Astrocyte of the cerebellum (primary cell): ENCODE measurements at places on chromosomes 5 and 9.

- peak; percentile 35 for DNase-seq
Observed at GRCh38 chr5:167208911-167209310, 1082.5 kb upstream of the WWC1 start.

- DNase-seq = no peak
Observed at GRCh38 chr9:96126321-96126881, 175.6 kb downstream of the HSD17B3 start.

GRCh38 chr5:136909906-136910305 lies 544.6 kb upstream of the TRPC7 start:
- no peak for DNase-seq

- peak; percentile 86 for DNase-seq
Observed at GRCh38 chr5:154197801-154198491, 7.4 kb downstream of the GALNT10 start.

GRCh38 chr5:121027636-121028035 lies 563.5 kb downstream of the PRR16 start:
- DNase-seq = no peak

DNA sequence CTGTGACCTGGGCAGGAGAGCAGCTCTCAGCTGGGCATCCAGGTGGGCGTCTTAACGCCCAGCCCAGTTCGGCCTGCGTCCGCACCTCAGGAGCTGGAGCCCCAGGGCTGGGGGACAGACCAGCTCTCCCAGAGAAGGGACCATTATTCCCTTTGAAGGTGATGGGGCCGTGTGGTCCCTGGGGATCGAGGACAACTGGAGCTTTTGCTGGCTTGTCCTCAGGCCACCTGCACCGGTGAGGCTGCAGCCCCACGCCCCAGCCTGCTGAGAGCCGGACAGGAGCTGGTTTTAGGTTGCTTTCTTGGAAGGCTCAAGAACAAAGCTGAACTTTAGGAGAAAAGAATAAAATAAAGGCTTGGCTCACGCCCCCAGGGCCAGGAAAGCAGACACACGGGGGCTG lies 40.9 kb downstream of the NACC2 start:
- no peak for DNase-seq

- peak; percentile 92 for DNase-seq
Observed at GRCh38 chr5:120454094-120454798, 9.9 kb upstream of the PRR16 start.

- DNase-seq = no peak
Observed at GRCh38 chr9:99172124-99173091, 49.3 kb downstream of the ALG2 start.

GRCh38 chr9:4096121-4096520 lies 203.7 kb downstream of the GLIS3 start:
- no peak for DNase-seq

- DNase-seq = no peak
Observed at GRCh38 chr5:21806943-21807342, 1046.2 kb downstream of the CDH12 start.

DNA sequence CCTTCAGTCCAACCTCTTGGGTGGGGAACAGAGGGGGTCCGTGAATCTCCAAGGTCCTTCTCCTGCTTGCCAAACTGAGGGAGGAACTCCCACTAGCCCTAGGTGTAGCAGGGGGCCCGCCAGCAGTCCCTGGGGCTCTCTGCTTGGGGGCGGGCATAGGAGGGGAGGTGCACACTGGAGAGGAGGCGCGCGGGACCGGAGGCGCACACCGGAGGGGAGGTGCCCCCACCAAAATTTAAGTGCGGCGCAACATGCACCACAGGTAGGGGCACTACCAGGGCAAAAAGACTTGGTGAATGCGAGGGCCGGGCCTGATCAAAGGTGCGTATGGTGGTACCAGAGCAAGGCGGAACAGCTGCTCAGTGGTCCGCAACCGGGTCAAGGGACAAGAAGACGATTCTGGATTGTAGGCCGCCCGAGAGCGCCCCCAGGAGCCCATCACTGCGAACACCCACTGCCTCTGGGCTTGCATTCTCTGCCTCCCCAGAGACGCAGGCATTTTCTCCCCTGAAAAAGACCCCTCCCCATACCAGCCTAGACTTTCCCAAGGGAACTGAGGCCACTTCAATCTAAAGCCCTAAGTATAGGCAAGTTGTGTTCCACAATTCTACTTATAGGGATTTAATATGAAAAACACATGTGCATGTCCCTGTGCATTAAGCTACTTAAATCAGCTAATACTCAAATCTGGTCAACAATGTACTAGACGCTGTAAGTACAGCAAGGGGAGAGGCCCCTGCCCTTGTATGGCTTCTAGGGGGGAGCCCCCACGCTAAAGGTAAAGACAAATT lies 50.6 kb downstream of the TGFBI start:
- no peak for DNase-seq

DNA sequence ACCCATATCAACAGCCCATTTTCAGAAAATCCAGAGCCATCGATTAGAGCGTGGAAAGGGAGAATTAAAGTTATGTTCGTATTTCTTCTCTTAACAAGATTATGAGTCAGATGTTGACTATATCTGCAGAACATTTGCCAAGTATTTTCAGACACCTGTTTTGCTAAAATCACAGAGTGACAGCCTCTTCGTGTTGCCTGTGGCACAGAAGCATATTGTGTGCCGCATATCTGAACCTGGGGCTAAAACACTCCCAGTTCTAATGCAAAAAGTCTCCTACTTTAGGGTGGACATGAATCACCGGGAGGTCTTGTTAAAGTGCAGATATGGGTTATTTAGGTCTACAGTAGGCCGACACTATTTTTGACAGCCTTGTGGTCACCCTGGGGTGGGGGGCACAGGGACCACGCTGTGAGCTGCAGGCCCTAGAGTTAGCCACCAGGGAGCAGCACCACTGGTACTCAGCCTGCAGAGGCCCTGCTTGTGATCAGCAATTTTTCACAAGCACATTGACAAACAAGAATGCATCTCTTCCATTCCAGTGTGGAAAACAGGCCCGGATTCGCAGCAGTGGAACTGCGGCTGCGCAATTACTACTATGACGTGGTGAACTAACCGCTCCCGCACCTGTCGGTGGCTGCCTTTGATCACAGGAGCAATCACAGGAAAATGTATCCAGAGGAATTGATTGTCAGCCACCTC lies 93.5 kb downstream of the SYK start:
- DNase-seq = no peak

DNA sequence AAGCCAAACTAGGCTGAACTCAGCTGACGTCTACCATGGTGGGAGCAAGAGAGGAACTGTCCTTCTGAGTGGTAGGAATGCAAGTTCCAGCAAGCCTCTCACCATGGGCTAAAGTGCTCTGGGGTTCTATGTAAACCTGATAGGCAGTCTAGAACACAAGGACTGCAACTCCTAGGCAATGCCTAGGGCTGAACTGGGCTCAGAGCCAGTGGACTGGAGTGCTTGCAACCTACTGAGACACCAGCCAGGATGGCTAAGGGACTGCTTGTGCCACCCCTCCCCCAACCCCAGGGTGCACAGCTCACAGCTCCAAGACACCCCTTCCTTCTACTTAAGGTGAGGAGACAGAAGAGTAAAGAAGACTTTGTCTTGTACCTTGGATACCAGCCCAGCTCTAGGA lies 12.1 kb upstream of the RCL1 start:
- DNase-seq = no peak

- DNase-seq = peak; percentile 29
Observed at GRCh38 chr5:78399116-78399515, 38.7 kb downstream of the SCAMP1 start.

GRCh38 chr5:65133477-65134110 lies 348.1 kb downstream of the ADAMTS6 start:
- no peak for DNase-seq

DNA sequence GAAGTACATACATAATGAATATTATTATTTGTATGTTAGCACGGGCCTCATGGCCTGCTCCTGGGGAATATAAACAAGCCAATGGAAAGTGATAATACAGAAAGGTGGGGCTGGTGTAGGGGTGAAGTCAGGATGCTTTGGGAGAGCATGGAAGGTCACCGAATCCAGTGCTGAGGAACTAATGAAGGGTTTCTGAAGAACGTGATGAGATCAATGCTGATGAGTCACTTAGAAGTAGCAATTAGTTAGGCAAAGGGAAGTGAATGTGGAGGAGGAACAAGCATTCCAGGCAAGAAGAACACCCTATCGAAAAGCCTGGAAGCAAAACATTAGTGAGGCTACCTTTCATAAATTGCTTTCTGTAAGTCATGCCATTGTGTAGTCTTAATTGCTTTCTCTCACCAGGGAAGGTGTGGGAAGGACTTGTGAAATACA lies 2.1 kb downstream of the ANXA1 start:
- no peak for DNase-seq

GRCh38 chr9:99054581-99054980 lies 50.3 kb upstream of the TGFBR1 start:
- DNase-seq = peak; percentile 38

GRCh38 chr5:149614034-149614907 lies 33.0 kb downstream of the ARHGEF37 start:
- no peak for DNase-seq

DNA sequence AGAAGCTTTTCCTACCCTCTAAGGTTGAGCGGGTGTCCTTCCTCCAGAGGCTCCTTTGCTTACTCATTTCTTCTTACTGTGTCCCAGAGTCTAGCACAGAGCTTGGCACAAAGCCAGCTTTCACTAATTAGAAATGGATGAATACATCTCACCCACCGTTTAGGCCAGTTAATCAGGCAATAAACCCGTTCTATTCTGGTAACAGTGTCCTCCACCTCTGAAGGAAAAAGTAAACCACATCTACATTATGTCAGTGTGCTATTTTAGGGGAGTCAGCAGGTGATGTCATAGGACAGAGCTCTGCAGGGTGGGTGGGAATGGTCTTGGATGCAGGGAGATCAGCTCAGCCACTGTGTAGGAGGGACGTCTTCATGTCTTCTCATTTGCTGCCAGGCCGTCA lies 109.2 kb downstream of the OSTF1 start:
- DNase-seq = peak; percentile 11

- no peak for DNase-seq
Observed at GRCh38 chr9:90000925-90001324, 396.1 kb downstream of the GADD45G start.

- no peak for DNase-seq
Observed at GRCh38 chr5:125634216-125634835, 788.9 kb upstream of the GRAMD2B start.

- peak; percentile 23 for DNase-seq
Observed at GRCh38 chr5:140038373-140038957, 4.6 kb downstream of the NRG2 start.

DNA sequence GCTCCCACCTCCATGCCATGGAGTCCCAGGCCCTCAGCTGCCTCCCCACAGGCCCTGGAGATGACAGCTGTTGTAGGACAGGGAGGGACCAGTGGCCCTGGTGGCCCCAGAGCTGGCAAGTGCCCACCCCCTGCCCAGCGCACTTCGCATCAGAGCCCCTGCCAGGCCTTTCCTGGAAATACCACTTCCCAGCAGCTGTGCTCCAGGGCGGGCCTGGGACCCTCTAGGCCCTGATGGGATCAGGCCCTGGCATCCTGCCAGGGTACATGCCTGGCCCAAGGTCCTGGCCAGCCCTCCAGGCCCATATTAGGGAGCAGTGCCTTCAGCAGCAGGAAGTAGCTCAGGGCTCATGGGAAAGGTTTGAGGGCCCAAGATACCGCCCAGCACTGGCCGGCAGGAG lies 2.5 kb downstream of the KCNT1 start:
- no peak for DNase-seq

GRCh38 chr5:179668391-179668790 lies 12.4 kb downstream of the CBY3 start:
- peak; percentile 29 for DNase-seq

- no peak for DNase-seq
Observed at GRCh38 chr9:130053504-130054324, at the start of gene GPR107. TSS of gene GPR107 (plus strand) at chr9:130053906. CDS start at chr9:130053933, 27 bp downstream.

DNA sequence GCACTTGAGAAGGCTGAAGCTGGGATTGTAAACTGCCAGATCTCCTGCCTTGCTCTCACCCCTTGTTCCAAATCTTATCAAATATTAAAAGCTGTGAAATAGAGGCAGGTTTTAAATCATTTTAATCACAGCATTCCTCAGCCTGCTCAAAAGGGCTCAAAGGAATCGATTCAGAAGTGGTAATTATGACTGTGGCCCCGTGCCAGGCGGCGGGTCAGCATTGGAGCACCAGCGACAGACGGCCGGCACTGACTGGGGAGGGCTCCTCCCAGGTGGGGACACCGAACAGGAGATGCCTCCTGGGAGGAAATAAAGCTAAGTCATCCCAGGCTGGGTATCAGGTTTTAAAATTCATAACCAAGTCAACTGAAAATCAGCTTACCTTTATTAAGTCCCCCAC lies 66.7 kb downstream of the KCNIP1 start:
- DNase-seq = no peak

DNA sequence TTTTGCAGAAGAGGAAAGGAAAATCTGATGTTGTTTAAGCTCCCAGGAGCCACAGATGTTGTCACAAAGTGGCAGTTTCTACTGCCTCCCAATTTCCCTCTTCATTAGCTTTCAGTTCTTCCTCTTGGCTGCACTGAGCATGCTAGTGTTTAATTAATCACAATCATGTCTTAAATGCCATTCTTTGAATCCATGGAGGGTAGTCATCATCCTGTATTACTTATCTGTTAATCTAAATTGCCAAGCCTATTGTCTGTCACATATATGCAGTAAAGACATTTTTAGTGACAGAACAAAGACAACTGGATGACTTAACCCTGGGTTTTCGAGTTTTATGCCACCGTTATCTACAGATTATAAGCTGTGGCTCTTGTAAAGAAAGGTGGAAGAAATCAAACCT lies 14.7 kb downstream of the KLHL9 start:
- DNase-seq = no peak

DNA sequence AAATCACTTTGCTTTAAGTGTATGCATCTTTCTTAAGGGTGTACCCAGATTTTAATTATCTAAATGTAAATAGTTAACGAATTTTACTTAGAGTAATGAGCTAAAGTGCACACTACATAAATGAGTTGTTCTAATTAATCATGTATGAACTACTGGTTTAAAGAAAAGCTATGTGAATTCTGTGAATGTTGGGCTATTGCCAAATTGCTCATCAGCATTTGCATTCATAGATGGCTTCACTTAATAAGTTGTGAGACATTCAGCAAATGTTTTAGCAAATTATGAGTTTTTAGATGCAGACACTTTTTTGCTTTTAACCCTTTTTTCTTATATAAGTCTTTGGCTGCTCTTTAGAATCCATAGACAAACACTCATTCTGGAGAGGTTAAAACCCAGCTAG lies 175.7 kb downstream of the PBX3 start:
- DNase-seq = no peak

DNA sequence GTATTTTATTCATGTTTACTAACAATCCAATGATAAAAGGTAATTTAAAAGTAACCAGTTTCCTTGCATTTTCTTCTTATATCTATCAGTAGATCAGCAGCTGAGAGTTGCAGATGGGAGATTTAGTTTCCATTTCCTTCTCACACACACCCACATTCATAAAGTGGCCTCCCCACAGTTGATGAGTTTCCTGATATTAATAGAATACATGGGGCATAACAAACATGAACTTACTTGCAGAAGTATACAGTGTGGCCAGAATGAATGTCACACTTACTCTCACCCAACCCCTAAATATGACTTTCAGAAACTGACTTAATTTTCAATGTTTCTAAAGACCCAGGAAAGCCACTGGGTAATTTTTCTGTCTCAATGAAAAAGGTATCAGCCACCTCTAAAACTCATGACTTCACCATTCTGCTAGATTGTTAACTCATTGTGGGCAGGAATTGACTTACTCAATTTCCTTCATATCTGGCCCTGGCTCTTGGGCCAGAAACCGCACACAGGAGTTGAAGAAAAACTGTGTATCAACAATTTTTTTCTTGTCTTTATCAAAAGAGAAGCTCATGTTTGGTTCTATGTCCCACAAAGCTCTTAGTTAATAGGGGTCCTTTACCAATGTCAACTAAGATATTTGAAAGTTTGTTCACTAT lies 63.5 kb upstream of the OSMR start:
- no peak for DNase-seq

- no peak for DNase-seq
Observed at GRCh38 chr9:9108641-9109040, 1309.1 kb upstream of the DMAC1 start.
